ENCODE measurements at places on chromosomes 3 and 15. TPM values are rescaled to one million over a fixed set of nuclear protein-coding genes. Genes with fewer than 3 reads are reported as not detected.

AQP9 gene
- total RNA-seq: 60.3 TPM

CCDC50 gene
- 66.5 TPM for total RNA-seq

SNX4 gene
- 36.8 TPM for total RNA-seq

MEGF11 gene
- total RNA-seq: not detected

OXNAD1 gene
- total RNA-seq: 13.1 TPM

ST8SIA2 gene
- not detected for total RNA-seq

PLCH1 gene
- 14.0 TPM for total RNA-seq

KIF9 gene
- total RNA-seq: 8.7 TPM

HYAL2 gene
- total RNA-seq: 155 TPM

LRRIQ4 gene
- total RNA-seq: not detected

GOLGA8B gene
- total RNA-seq: 55.5 TPM

MESD gene
- 24.2 TPM for total RNA-seq

MME gene
- 85.4 TPM for total RNA-seq

SNX22 gene
- total RNA-seq: 17.4 TPM

PRKCI gene
- total RNA-seq: 45.9 TPM

MINAR1 gene
- total RNA-seq: 0.30 TPM

STRA6 gene
- not detected for total RNA-seq

TRAT1 gene
- 1.3 TPM for total RNA-seq

KBTBD13 gene
- not detected for total RNA-seq

PRSS50 gene
- total RNA-seq: 0.41 TPM

ZCWPW2 gene
- total RNA-seq: 1.1 TPM

GABRB3 gene
- 5.5 TPM for total RNA-seq

CATSPER2 gene
- 2.7 TPM for total RNA-seq

NGLY1 gene
- total RNA-seq: 34.1 TPM

GP9 gene
- total RNA-seq: 2.6 TPM

Data from lower lobe of right lung (tissue), 2 donors.